ENCODE measurements at places on chromosomes 1 and 21. TPM values are rescaled to one million over a fixed set of nuclear protein-coding genes. Genes with fewer than 3 reads are reported as not detected.
A peak's percentile ranks its signal among the peaks of the same experiment; 100 is the strongest.

DNA sequence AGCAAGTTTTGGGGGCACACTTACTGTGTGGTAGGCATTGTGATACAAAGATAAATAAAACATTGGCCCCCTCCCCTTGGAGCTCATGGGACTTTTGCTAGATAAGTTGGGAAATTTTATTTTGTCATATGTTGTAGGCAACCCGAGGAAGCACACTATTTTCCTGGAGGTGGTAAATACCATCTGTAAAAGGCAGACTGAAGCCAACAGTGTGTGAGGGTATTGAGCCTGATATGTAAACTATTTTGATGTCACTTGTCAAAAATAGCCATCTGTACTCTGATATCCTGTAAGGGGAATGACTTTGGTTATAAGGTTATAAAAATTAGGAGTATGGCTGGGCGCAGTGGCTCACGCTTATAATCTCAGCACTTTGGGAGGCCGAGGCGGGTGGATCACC lies 30.6 kb downstream of the VANGL2 start:
- DNase-seq: no peak

- peak; percentile 39 for DNase-seq
These were observed 47.7 kb upstream of the PPM1J start for GRCh38 chr1:112762541-112763500.

GRCh38 chr1:182189535-182190066 lies 128.1 kb upstream of the ZNF648 start:
- DNase-seq: no peak

- DNase-seq: no peak
These were observed 118.7 kb upstream of the ZBTB40 start for GRCh38 chr1:22332795-22333499.

GRCh38 chr1:7678491-7679158 lies 92.5 kb upstream of the VAMP3 start:
- DNase-seq: no peak

GRCh38 chr1:201905234-201905890 lies 16.7 kb downstream of the SHISA4 start:
- no peak for DNase-seq

SHISAL2A gene
- total RNA-seq: not detected

- peak; percentile 63 for DNase-seq
These were observed 117.1 kb upstream of the IPO9 start for GRCh38 chr1:201711811-201712210.

- peak; percentile 9 for DNase-seq
These were observed 58.2 kb upstream of the KIAA1614 start for GRCh38 chr1:180854456-180854855.

- DNase-seq: no peak
These were observed 239.8 kb downstream of the ZNF648 start for GRCh38 chr1:181821701-181822100.

DNA sequence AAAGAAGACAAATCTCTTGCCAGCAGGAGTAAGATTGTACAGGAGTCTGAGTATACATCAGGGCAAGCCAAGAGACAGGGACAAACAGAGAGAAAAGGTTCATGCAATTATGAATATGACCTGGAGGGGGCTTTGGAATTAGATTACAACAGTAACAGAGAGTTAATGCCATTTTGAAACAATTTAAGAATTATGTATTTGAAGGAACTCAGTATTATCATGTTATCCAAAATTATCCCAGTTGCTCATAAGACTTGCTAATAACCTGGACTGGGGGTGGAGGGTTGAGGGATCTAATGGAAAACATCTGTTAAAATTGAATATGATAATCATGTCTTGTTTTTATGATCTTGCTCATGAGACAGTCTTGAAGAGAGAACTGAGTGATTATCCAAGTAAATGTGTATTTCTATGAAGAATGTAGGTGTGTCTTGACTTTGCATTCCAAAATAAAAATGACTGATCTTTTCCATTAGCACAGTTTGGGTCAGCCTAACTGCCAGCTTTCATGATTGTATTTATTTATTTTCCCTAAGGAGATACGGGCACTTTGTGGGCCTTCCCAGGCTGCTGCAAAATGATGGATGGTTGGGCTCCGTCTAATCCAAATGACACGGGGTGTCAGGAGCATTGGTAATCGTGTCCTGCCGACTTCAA lies 117.7 kb downstream of the ERG start:
- peak; percentile 72 for DNase-seq

HTR6 gene
- 0.09 TPM for total RNA-seq

- DNase-seq: no peak
These were observed 59.4 kb downstream of the GPR137B start for GRCh38 chr1:236201786-236202185.

CAPN2 gene
- total RNA-seq: 481 TPM

LCE2C gene
- not detected for total RNA-seq

E2F2 gene
- total RNA-seq: 5.6 TPM

DNA sequence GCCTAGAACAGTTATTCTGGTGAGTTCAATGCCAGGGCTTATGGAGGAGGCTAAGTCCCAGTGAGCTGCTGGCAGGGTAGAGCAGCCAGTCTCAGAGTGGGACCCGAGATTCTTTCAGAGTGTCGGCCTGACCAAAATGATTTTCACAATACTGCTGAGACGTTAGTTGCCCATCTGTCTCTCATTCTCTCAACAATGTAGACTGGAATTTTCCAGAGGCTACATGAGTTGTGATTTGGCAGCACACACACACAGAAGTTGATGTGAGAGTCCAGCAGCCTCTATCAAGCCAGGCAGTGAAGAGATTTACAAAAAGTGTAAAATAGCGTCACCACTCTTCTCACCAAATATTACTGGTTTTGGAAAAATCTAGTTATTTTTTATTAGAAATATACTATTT lies 21.7 kb downstream of the CACNA1S start:
- no peak for DNase-seq

PRDM16 gene
- 11.3 TPM for total RNA-seq

- no peak for DNase-seq
These were observed 6.2 kb upstream of the CD34 start for GRCh38 chr1:207917080-207917479.

FCAMR gene
- not detected for total RNA-seq

GRCh38 chr1:39332291-39332690 lies 127.8 kb downstream of the MACF1 start:
- DNase-seq: peak; percentile 25

- DNase-seq: no peak
These were observed 79.9 kb upstream of the RBM34 start for GRCh38 chr1:235240960-235241359.

PAQR7 gene
- 6.9 TPM for total RNA-seq

- no peak for DNase-seq
These were observed 6.2 kb downstream of the AMPD2 start for GRCh38 chr1:109625601-109626560.

CFAP107 gene
- total RNA-seq: not detected

DNA sequence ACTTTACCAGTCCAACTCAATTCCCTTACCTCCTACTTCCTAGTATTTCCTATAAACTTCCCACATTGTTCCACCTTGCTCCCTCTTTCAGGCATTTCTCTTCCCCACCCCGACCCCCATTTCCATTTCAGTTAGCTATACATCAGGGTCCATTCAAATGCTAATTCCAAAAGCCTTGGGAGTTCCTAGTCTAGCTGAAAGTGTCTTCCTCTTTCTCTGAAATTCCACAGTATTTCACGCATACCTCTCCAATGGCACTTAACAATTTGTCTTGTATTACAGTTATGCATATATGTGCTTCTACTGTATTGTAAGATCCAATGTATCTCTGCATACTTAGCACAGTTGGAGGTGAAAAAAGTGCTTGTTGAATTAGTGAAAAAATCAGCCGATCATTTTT lies 94.9 kb downstream of the ZNF644 start:
- no peak for DNase-seq

DNA sequence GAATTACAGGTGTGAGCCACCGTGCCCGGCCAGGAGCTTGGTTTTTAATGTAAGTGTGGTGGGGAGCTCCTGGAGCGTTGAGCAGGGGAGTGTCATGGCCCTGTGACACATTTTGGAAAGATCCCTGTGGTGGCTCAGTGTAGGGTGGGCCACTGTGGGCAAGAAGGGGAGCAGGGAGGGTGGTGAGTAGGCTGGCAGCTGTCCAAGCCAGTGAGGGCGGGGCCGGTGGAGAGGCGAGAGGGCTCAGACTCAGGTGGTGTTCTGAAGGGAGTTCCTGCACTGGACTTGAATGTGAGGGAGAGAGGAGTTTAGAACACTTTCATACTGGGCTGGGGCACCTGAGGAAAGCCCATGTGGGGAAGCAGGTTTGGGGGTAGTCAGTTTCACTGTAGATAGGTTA lies 3.1 kb upstream of the EVA1B start:
- DNase-seq: no peak

- DNase-seq: peak; percentile 93
These were observed 213.7 kb downstream of the PBX1 start for GRCh38 chr1:164772635-164773034.

IL20 gene
- total RNA-seq: not detected

NHLH1 gene
- total RNA-seq: not detected

GRCh38 chr1:201408176-201408833 lies 9.2 kb upstream of the LAD1 start:
- peak; percentile 70 for DNase-seq

DNA sequence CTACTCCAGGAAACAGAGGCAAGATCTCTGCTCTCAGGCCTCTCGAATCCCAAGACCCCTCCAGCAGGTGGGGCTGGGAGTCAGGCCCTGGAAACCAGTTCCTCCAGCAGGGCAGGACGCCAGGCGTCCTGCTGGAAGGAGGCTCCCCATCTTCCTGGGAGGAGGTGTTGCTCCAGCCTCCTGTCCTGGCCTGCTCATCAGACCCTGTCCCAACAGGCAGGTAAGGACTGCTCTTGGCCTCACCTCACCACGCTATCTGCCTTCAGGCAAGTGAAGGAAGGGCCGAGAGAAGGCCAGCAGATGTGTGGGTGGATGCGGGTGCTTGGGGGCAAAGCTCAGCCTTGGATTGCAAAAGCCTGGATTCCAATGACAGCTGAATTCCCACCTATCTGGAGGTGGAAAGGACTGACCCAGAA lies 82.9 kb downstream of the SSBP3 start:
- DNase-seq: no peak

TSPAN1 gene
- 0.81 TPM for total RNA-seq

DNA sequence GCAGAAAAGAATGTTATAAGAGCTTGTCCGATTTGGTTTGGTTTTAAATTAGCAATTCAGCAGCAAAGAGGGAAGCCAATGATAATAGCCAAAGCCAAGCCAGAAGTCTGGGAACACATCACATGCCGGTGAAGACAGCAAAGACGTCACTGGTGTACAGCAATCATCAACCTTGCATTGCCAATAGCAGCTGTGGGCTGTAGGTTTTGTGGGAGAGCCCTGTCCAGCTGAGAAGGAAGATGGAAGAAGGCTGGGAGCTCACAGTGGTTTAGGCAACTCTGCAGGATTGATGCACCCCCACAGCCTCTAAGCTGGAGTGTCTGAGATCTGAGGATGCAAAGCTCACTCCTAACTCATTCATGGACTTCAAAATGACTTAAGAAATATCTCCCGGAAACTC lies 338.7 kb downstream of the SIPA1L2 start:
- DNase-seq: peak; percentile 32

All from fibroblast of the aortic adventitia (primary cell).